KBM-7 (cell line): ENCODE measurements at places on chromosomes 13 and 19.

- no peak for DNase-seq
Observed at GRCh38 chr13:109803825-109804224, 17.4 kb upstream of the IRS2 start.

- peak; percentile 59 for DNase-seq
Observed at GRCh38 chr13:20174656-20175405, 14.0 kb upstream of the GJA3 start.

DNA sequence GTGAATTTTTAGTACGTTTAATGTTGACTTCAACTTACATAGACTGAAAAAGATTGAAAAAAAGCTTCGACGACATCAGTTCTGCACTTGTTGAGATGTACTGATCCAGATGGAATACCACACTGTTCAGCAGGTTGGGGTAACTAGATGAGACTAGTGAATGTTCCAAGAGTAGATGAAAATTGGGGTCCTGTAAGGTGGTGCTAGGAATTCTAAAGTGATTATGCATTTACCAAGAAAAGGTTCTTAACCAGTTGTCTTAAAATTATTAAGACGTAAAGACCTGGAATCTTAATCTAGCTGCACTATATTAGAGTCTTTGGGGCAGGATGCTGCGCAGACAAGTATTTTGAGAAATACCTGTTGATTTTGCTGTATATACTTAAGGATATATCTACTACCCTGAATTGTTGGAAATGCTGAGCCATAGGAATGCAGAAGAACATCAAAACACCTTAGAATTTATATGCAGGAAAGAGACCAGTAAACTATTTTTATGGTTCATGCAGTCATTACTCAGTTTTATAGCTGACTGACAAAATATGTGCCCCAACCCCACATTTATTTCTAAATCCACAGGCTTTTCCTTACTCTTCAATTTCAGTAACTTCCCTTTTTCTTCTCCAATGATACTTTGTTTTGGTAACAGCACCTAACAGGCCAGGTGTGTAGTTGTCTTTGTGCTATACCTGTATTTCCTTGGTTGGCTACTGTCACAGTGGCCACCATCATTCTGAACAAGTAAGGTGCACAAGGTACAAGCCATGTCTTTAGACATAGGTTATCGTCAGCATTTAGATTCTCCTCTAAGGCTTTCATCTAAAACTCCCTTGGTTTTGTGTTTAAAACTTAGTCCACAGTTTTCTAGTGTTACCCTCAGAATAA, 8.6 kb downstream of the MIR17HG start:
- DNase-seq, result peak; percentile 36

- no peak for DNase-seq
Observed at GRCh38 chr19:33885236-33885635, 88.6 kb downstream of the KCTD15 start.

DNA sequence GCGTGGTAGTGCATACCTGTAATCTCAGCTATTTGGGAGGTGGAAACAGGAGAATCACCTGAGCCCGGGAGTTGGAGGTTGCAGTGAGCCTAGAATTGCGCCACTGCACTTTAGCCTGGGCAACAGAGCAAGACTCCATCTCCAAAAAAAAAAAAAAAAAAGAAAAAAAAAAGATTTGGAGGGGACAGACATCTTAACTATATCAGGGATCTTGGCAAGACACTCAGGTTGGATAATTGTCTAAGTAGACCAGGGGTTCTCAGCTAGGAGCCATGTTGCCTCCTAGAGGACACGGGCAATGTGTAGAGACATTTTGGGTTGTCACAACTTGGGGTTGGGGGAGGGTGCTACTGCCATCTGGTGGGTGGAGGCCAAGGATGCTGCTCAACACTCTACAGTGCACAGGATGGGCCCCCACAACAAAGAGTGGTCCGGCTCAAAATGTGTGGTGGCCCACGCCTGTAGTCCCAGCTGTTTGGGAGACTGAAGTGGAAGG, 1.9 kb upstream of the ZNF580 start:
- peak; percentile 66 for DNase-seq

GRCh38 chr19:45995715-45996385, 583 bp downstream of the CCDC61 start:
- DNase-seq, result no peak

GRCh38 chr19:45331411-45331810, 8.7 kb upstream of the CKM start:
- DNase-seq, result no peak

GRCh38 chr19:39126312-39127187, 964 bp downstream of the PAK4 start:
- DNase-seq, result no peak

GRCh38 chr13:82432949-82433348, 1449.3 kb downstream of the SLITRK1 start:
- no peak for DNase-seq

DNA sequence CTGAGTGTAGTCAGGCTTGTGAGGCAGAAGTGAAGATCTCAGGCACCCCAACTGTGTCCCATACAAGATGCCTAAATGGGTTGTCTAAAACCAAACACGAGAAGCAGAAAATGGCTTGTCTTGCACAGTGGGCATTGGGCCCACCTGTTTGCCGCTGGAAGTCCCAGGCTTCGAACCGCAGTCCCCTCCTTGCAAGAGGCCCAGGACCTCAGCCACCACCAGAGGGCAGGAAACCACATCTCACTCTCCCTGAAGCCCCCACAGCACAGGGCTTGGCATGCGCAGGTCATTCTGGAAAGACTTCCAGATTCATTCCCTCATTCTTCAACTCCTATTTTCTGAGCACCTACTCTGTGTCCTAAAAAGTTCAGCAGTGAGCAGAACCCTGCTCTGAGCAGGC, 973.7 kb downstream of the UQCRFS1 start:
- peak; percentile 22 for DNase-seq

- no peak for DNase-seq
Observed at GRCh38 chr19:48856921-48857320, 11.5 kb downstream of the PLEKHA4 start.

GRCh38 chr13:112451512-112452379, 75.6 kb downstream of the SPACA7 start:
- no peak for DNase-seq

GRCh38 chr13:29847501-29847983, 2.9 kb downstream of the UBL3 start:
- peak; percentile 25 for DNase-seq

GRCh38 chr13:22482496-22483000, 698.2 kb upstream of the SGCG start:
- no peak for DNase-seq

DNA sequence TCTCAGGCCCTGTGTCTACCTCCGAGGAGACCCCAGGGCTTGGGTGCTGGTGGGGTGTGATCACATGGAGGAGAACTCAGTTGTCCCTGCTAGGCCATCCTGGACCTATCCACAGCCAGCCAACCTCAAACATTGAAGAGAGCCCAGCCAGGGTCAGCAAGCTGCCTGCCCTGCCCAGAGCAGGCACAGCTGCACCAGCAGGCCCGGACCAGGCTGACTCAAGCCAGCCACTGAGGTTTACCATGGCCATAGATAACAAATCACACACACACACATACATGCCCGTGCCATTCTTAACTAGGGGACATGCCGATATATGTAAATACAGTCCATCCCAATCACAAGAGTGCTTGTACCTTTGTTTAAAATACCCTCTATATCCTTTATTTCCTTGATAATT, 8.1 kb downstream of the ARHGEF7 start:
- DNase-seq, result no peak

- peak; percentile 16 for DNase-seq
Observed at GRCh38 chr13:30816736-30817135, 81.4 kb downstream of the ALOX5AP start.

DNA sequence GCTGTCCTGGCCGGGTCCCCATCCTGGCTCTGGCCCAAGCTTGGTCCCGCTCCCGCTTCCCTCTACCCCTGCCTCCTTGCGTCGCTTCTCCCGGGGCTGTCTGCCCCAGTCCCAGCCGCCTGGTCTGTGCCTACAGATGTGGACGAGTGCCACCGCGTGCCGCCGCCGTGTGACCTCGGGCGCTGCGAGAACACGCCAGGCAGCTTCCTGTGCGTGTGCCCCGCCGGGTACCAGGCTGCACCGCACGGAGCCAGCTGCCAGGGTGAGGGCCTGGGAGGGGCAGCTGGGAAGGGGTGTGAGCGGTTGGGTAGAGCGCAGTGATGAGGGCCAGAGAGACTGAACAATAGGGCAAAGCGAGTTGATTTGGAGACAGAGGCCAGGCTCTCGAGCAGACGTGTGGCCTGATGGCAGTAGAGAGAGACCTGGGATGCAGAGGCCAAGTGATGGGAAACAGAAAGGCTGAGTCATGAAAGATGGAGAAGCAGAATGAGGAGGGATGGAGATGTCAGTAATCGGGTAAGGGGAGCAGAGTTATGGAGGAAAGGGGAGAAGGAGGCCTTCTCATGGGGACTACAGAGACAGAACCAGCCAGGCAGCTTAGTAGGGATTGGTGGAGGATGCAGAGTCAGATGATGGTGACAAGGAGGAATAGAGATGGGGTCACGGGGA, 9.4 kb downstream of the LTBP4 start:
- DNase-seq, result no peak

DNA sequence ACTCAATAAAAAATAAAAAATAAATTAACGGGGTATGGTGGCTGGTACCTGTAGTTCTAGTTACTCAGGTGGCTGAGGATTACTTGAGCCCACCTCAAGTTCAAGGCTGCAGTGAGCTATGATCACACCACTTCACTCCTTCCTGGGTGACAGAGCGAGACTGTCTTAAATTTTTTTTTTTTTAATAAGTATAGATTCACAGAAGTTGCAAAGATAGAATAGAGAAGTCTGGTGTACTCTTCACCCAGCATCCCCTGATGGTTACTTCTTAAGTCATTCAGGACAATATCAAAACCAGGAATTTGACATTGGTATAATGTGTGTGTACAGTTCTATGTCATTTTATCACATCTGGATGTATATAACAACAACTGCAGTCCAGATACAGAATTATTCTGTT, 7.7 kb upstream of the CD22 start:
- DNase-seq, result no peak

DNA sequence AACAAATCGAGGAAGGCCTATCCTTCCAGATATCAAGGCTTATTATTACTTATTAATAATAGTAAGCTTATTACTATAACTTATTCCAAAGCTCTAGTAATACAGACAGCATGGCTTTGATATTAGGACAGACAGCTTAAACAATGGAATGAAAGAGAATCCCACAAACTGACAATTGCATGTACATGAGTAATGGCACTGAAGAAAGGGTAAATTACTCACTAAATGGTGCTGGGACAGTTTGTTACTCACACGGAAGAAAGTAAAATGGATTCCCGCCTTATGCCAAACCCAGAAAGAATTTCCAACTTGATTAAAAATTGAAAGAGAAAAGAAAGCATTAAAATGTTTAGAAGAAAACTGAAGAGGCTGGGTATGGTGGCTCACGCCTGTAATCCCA, 60.3 kb downstream of the MIPEP start:
- DNase-seq, result no peak

GRCh38 chr13:36244990-36245389, 30.6 kb upstream of the SOHLH2 start:
- no peak for DNase-seq

DNA sequence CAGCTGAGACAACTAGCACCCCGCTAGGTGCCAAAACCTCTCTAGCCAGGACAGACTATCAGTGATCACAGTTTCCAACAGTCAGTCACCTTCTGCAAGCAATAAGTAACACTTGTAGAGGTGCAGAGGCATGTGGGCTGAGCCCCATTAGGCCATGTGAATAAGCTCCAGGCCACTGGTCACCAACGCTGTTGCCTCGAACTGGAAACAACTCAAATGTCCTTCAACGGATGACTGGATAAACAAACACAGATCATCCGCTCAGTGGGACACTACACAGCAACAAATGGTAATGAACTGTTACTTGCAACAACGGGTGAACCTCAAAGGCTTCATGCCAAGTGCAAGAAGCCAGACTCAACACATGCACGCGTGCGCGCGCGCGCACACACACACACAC, 27.5 kb upstream of the TMEM160 start:
- DNase-seq, result no peak

- no peak for DNase-seq
Observed at GRCh38 chr13:80113714-80114454, 227.0 kb downstream of the SPRY2 start.

GRCh38 chr19:51293571-51294210, 17.8 kb upstream of the IGLON5 start:
- no peak for DNase-seq

DNA sequence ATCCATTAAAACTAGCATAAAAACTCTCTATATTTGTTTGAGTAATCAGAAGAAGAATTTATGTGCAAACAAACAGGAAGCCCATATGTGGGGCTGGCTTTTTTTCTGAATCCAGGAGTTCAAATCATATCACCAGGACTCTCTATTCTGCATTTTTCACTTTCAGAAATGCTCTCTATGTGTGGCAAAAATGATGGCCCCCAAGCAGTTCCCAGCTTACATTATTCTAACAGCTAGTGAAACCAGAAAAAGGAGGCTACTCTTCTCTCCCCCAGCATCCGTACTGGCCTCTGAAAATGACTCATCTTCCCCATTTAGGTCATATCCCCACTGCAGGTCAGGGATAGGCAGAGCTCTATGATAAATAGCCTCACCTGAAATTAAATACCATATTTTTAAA, 20.4 kb downstream of the RBM26 start:
- peak; percentile 57 for DNase-seq
